ENCODE measurements at places on chromosomes 2 and 18. TPM values are rescaled to one million over a fixed set of nuclear protein-coding genes. Genes with fewer than 3 reads are reported as not detected.

ASXL3 gene
- not detected for total RNA-seq

KCNG2 gene
- total RNA-seq = not detected

COL4A3 gene
- total RNA-seq = 0.90 TPM

FSIP2 gene
- not detected for total RNA-seq

CCDC138 gene
- total RNA-seq = 8.4 TPM

SLC5A7 gene
- not detected for total RNA-seq

RAB6D gene
- 0.02 TPM for total RNA-seq

PAPOLG gene
- total RNA-seq = 10.0 TPM

TLX2 gene
- total RNA-seq = 0.31 TPM

ICA1L gene
- total RNA-seq = 1.3 TPM

SPR gene
- total RNA-seq = 120 TPM

CDCA7 gene
- 44.3 TPM for total RNA-seq

WNT10A gene
- 0.06 TPM for total RNA-seq

PLGLB2 gene
- 0.11 TPM for total RNA-seq

PCARE gene
- total RNA-seq = not detected

TUBA4B gene
- 0.16 TPM for total RNA-seq

RFTN2 gene
- total RNA-seq = not detected

CELF4 gene
- total RNA-seq = not detected

GALNT3 gene
- total RNA-seq = not detected

LPIN2 gene
- 14.7 TPM for total RNA-seq

MAIP1 gene
- 33.2 TPM for total RNA-seq

SPC25 gene
- total RNA-seq = 18.6 TPM

MARCO gene
- total RNA-seq = not detected

ACOXL gene
- total RNA-seq = not detected

ZNF396 gene
- 0.75 TPM for total RNA-seq

MZT2A gene
- total RNA-seq = 117 TPM

RBM43 gene
- total RNA-seq = 3.0 TPM

IL1F10 gene
- not detected for total RNA-seq

XDH gene
- 0.92 TPM for total RNA-seq

UNC80 gene
- total RNA-seq = 0.02 TPM

MC2R gene
- not detected for total RNA-seq

CROCC2 gene
- not detected for total RNA-seq

APOB gene
- 0.01 TPM for total RNA-seq

IL18R1 gene
- total RNA-seq = 1.2 TPM

SERPINB12 gene
- not detected for total RNA-seq

INHA gene
- total RNA-seq = 0.42 TPM

WNT6 gene
- total RNA-seq = 0.23 TPM

TGFA gene
- 8.2 TPM for total RNA-seq

AMER3 gene
- not detected for total RNA-seq

GDF7 gene
- total RNA-seq = 0.15 TPM
